ENCODE measurements at places on chromosomes 11 and 22.

GRCh38 chr11:78572394-78572793, 2.3 kb downstream of the NARS2 start:
- no peak for DNase-seq

- no peak for DNase-seq
Measured at GRCh38 chr11:75162954-75163353, 12.0 kb downstream of the SLCO2B1 start.

GRCh38 chr11:27255447-27255828, 107.6 kb downstream of the CCDC34 start:
- DNase-seq: no peak

GRCh38 chr22:25021409-25021808, 68.9 kb downstream of the KIAA1671 start:
- DNase-seq: no peak

DNA sequence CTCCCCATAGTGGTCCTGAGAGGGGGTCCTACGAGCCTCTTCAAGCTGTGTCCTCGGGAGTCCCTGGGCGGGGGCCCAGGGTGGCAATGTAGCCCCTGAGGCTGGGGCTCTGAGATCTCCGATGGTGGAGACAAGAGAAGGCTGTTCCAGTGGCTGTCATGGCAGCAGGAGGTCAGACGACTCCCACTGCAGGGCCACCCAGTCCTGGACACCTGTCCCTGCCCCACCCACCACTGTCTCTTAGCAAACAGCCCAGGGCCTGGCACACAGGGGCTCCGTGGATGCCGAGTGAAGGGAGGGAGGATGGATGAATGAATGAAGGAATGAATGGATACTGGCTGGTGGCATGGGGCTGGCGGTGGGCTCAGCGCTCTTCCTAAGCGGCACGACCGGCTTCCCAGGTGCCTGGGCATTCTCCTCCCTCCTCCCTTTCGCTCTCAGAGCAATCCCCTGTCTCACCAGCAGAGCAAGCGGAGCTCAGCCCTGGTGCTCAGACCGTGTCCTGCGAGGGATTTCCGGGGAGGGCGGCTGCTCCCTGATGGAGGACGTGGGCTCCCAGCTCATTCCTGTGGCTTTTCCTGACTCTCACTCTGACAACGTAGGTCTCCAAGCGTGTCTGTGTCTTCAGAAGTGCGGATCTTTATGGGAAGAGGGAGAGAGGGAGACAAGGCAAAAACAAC, 1272.6 kb downstream of the BRD1 start:
- DNase-seq: no peak

- no peak for DNase-seq
Measured at GRCh38 chr11:126012852-126013251, 49.8 kb downstream of the CDON start.

GRCh38 chr11:126989942-126990715, 10.4 kb downstream of the KIRREL3 start:
- DNase-seq: peak; percentile 16

GRCh38 chr22:41687901-41688364, 734 bp downstream of the SNU13 start:
- no peak for DNase-seq

DNA sequence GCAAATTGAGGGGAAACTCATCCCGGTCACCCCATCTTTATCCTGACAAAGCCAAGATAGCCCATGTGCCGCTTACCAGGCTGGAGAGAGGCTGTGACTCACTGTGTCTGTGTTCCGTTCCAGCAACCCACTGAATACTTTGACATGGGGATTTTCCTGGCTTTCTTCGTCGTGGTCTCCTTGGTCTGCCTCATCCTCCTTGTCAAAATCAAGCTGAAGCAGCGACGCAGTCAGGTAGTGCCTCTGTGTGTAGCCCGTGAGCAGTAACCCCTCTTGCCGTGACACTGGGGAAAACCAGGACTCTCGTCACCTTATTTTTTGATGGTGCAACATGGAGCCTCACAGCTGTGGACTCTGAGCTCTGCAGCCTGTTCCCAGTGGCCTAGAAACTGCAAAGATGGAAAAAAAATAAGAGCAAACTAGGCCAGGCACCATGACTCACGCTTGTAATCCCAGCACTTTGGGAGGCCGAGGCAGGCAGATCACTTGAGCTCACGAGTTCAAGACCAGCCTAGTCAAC, 16.9 kb downstream of the C22orf31 start:
- no peak for DNase-seq

DNA sequence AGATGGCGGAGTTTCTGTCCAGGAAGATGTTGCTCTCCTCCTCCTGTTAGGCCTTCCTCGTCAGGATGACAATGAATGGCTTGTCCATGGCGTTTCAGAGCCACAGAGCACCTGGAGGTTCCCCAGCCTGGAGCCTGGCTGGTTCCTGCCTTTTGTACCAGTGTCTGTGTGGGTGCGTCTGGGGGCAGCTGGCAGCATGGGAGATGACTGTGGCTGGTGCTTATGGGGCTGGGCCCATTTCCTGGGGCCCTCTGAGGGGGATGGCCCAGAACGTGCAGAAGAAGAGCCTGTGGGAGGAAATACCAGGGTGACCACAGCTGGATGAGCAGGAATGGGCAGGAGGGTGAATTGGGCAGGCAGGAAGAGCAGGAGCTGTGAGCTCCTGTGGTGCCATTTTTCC, 6.7 kb downstream of the SLC37A2 start:
- no peak for DNase-seq

- DNase-seq: no peak
Measured at GRCh38 chr11:78339483-78339882, 78.1 kb downstream of the GAB2 start.

DNA sequence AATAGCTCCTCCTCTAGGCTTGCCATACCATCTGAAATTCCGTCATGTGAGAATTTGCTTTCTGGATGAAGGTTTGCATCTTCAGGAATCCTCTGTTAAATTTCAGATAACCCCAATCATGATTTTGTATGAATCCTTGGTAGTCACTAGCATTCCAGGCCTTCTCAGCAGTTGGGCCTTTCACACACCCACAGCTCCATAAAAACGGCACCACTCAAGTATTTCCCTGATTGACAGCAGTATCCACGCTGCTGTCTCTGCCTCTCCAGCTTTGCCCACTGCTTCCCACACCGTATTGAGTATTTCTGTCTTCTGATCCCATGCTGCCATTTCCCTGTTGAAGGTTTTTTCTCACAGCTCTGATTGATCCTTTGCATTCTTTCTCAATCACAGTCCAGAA, 208.7 kb upstream of the NCAM1 start:
- DNase-seq: no peak

DNA sequence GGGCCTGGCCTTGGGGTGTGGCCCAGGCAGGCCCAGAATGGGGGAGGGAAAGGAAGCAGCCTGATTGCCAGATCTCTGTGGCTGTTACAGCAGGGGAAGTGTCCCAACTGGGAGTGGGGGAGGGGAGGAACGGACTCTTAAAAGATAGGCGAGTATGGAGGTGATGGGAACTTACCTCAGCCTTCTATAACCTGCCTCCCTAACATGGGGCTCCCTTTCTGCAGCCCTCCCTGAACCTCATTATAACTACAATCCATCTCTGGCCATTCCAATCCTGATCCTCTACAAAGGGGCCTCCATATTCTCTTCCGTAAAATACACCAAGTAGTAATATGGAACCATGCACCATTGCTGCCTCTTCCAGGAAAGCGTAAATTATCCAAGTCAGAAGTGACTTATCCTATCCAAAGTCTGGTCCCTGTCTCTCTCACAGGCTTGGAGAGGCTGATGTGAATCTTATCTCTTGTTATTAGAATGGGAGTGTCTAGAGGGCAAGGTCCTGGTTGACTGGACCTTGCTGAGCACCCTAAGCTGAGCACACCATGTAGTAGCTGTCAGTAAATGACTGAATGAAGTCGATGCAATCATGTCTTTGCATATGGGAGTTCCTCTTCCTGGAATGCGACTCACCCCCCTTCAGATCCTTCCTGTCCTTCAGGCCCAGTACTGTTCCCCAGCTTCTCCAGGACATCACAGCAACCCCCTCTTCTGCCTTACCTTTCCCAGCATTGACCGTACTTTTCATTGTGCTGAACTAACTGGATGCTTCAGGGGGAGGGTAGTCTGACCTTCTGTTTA, 5.9 kb downstream of the RHOG start:
- no peak for DNase-seq

GRCh38 chr22:29106839-29107238, 34.0 kb downstream of the KREMEN1 start:
- no peak for DNase-seq

- no peak for DNase-seq
Measured at GRCh38 chr11:9831122-9831521, 167.2 kb downstream of the SWAP70 start.

GRCh38 chr22:37079668-37080171, 28.2 kb downstream of the KCTD17 start:
- peak; percentile 81 for DNase-seq

DNA sequence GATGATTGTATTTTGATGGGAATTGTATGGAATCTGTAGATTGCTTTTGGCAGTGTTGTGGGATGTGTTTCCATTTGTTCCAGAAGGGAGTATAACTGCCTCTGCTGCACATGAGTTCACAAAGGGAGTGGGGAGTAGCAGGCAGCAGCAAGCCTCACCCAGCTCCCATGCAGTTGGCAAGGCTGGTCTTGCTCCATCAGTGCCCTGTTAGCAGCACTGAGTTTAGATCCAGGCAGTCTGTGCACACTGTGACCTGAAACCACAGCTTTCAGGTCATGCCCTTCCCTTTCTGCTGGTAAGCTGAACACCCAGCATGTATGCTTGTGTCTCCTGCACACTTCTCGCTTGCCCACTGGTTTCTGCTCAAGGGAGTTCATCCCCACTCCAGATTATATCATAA, 3.7 kb upstream of the NUCB2 start:
- no peak for DNase-seq

Data from activated T-cell treated with anti-CD3 and anti-CD28 coated beads, Interleukin-2, amount 50 U/mL, for 4 hours (primary cell).